Stomach (tissue), 19 donors: ENCODE measurements at places on chromosomes 3 and 15. TPM values are rescaled to one million over a fixed set of nuclear protein-coding genes. Genes with fewer than 3 reads are reported as not detected.

Gene CGNL1
- 36.2 TPM for total RNA-seq

Gene PCSK6
- total RNA-seq = 21.2 TPM

Gene TUSC7
- not detected for total RNA-seq

Gene CCDC39
- total RNA-seq = not detected

Gene P3H2
- 46.1 TPM for total RNA-seq

DNA sequence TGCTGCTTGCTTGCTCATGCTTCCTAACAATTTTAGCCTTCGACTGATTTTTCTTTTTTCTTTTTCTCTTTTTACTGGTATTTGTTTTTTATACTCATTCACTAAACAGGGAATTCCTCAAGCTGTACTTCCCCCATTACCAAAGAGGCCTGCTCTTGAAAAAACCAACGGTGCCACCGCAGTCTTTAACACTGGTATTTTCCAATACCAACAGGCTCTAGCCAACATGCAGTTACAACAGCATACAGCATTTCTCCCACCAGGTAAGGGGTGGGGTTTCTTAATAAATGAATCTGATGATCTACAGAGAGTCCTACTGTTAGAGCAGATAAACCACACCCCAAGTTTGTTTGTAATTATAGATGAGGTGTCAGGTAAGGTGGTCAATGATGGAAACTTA, 178.8 kb downstream of the MBNL1 start:
- no peak for DNase-seq

DNA sequence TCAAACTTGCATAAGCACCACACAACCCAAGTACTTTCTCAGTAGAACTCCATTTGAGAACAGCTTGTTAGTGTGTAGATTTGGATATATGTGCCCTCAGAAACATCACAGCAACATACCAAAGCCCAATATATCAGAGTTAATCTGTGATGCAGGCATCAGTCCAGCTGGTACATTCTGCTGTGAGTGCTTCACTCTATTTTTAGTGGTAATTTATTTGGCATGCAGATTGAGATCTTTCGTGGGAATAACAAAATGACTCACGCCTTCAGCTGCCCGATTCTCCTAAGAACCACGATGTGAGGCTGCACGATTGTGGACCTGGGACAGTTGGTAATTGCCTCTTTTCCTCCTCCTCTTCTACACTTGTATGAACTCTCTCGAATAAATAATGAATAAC, 730.7 kb downstream of the SQOR start:
- no peak for DNase-seq

GRCh38 chr15:82890338-82890994, 62.1 kb downstream of the HOMER2 start:
- peak; percentile 28 for DNase-seq

DNA sequence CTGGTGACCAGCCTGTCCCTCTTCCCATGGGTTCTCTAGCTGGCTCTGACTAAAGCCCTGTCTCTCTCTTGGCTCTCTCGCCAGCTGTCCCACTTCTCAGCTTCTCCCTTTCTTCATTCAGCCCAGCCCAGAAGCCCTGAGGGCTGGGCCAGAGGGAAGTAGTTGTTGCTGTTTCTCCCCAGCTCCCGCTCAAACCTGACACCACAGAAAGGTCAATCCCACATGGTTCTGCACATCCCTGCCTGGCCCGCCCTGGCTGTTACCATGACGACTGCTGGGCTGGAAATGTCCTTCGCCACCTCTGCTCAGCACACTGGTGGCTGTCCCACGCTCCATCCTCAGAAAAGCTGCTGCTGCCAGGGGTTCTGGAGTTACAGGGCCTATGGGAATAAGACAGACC, 25.9 kb downstream of the CCDC32 start:
- DNase-seq = no peak

- DNase-seq = no peak
These were observed 497.5 kb downstream of the FGF12 start for GRCh38 chr3:192229866-192230265.

- no peak for DNase-seq
These were observed 69.9 kb downstream of the EPHB3 start for GRCh38 chr3:184631472-184631861.

DNA sequence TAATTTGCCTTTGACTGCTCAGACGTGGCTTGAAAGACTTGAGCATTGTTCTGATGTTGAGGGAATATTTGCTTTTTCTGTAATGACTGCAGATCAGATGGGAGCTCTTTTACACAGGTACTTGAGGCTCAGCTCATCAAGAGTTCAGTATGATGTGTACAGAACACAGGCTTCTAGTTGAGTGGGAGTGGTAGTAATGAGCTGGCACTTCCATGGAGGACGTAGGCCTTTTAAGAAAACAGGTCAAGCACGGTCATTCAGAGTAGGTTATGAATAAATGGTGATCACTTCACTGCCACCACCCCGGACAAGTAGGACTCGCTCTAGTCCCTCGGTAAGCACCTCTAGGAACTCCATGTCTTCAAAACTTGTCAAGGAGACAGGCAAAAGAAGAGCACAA, 8.8 kb downstream of the EMC4 start:
- no peak for DNase-seq

DNA sequence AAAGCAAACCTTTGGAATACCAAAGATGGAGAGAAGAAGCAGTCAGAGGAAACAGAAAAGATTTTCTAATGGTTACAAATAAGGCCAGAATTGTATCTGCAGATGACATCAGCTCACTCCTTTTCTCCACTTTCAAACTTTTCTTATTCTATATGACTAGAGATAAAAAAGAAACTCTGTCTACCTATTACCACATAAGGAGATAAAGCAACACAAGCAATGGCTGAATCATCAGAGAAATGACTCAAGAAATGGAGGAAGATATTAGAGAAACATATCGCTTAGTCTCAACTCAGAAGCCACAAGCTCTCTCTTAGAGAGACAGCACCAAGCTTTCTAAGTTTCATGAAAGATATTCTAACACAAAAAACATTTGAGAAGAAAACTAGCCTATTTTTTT, 784.0 kb downstream of the ZPLD1 start:
- DNase-seq = no peak

- no peak for DNase-seq
These were observed 23.5 kb downstream of the IL12A start for GRCh38 chr3:160012108-160012507.

DNA sequence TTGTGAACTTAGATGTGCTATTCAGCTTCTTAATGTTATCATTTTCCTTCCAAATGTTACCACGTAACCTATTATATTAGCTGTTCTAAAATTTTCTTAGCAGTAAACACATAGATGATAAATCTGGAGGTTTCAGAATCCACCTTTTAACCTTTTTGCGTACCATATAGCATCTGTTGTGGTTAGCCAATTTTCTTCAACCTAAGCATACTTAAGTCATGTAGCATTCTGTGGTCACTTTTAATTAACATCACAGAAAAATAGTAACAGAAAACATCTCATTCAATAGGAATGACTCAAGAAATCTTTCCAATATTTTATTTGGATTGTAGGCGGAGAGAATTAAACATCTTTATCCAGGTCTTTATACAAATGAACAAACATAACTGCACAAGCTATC, 1465.3 kb upstream of the GBE1 start:
- DNase-seq = no peak

DNA sequence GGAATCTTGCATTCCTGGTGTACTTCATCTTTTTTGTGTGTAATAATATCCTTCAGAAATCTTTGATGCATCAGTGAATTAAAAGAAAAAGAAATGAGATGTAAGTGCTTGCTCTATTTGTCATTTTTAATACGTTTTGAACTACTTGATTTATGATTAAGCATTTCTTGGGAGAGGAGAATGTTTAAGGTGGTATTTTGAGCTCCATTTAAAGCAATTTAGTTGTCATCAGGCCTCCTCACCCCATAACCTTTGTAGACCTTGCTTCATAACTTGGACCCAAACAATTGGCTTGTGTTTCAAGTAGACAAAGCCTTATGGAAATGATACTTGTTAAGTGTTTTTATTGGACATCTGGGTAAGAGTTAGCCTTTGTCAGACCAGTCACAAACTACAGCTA, 87.1 kb upstream of the VEPH1 start:
- no peak for DNase-seq

DNA sequence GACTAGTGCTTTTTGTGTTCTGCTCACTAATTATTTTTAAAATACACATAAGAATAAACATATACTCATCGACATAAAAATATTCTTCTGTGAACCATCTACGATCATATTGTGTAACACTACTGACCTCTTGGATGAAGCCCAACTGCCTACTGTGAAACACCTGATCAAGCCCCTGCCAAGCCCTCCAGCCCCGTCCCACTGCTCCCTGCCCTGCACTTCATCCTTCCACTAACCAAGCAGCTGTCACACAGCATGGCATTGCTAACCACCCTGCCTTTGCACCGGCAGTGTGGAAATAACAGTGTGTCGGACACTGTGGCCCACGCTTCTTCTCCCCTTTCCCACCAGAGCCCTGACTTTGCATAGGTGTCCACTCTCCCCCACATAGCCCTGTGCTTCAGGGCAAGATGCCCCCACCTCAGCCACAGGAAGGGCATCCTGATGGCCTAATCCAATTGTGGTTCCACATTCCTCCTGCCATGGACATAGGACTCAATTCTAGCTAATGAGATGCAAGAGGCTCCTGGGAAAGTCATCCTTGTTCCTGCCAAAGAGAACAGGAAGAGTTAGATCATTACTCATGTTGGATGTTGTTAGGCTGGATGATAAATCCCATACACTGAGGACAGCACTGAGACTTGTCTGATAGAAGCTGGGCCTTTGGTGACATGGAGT, 35.0 kb upstream of the ARID3B start:
- no peak for DNase-seq

- no peak for DNase-seq
These were observed 11.9 kb upstream of the FMN1 start for GRCh38 chr15:33206366-33206765.

GRCh38 chr3:69209413-69209812, 87.0 kb upstream of the LMOD3 start:
- DNase-seq = no peak

DNA sequence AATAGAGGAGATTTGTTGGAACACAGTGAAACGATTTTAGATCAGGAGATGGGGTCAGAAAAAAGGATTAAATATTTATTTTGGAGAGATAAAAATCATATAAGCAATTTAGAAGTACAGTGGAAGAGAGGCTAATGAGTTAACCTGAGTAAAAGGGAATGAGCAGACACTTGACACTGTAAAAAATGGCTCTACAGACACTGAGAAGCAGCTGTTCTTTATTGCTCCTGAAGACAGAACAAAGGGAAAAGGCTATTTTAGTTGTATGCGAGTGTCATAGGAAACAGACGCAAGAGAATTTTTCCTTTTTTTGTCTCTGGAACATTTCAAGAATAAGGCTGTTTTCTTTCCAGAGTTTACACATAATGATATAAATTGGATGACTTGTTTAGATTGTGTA, 34.3 kb downstream of the ASTE1 start:
- DNase-seq = no peak

DNA sequence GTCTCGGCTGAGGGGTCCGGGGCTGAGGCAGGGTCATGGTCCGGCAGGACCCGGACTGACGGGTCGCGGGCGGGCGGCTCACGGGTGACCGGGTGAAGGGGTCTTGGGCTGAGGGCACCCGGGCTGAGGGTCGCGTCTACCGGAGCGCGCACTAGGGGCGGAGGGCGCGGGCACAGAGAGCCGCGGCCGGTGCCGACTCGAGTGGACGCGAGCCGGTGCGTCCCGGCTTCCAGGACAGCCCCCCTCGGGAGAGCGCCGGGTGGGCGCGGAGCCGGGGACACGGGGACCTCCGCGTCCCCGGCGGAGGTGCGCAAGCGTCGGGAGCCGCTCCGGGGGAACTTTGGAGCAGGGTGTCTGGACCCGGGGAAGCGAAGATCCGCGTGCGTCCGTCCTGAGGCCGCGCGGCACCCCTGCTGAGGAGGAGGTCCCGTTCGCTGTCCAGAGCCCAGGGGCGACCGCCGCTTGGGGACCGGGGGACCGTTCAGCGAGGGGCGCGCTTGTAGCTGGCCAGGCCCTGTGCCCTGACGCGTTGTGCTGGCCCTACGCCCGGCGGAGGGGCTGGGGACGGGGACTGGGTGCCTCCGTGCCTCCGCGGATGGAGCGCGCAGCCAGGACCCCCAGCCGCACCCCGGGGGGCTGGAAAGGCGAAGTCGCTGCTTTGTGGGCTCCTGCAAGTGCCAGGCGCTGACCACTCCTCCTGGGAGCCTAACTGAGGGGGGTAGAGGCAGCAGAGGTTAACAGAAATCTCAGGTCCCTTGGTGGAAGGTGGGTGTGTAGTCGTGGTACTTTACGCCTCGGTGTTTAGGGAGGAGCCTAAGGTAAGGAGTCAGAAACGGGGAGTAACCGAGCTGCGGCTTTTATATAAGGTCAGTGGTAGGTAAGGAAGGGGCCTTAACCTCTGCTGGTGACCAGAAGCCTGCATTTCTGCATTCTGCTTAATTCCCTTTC, at the start of gene PPARG:
Gene PPARG (plus strand): TSS at position 889 of the 948 bp plus-strand sequence. CDS start 90,642 bp downstream, outside the sequence.
- peak; percentile 87 for DNase-seq
